ENCODE measurements at places on chromosomes 6 and 20.

- DNase-seq: no peak
These were observed 10.8 kb upstream of the EYA2 start for GRCh38 chr20:46883892-46884291.

DNA sequence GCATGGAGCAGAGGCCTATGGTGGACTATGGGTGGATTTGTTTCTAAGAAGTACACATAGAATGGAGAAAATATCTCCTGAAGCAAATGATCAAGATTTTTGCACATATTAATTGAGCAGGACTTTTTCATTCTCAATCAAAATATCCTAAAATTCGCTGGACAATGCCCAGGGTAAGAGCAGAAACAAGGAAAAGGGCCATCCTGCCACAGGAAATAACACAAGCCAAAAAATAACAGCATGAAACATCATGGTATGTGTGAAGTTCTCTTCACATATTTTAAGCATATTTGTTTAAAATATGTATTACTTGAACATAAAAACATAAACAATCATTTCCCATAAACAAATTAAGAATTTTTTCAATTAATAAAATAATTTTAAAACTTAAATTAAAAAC, 868.9 kb downstream of the EPHA7 start:
- DNase-seq: no peak

DNA sequence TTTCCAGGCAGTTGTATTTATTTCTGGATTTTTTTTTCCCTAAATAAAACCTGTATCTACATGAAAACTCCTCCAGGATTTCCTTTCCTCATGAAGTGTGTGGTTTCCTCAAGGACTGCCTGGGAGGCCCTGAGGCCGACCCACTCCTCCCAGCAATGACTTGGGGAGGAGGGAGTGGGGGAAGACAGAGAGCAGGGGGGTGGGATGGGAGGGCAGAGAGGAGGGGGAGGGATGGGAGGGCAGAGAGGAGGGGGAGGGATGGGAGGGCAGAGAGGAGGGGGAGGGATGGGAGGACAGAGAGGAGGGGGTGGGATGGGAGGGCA, 161.8 kb upstream of the AGPAT4 start:
- no peak for DNase-seq

DNA sequence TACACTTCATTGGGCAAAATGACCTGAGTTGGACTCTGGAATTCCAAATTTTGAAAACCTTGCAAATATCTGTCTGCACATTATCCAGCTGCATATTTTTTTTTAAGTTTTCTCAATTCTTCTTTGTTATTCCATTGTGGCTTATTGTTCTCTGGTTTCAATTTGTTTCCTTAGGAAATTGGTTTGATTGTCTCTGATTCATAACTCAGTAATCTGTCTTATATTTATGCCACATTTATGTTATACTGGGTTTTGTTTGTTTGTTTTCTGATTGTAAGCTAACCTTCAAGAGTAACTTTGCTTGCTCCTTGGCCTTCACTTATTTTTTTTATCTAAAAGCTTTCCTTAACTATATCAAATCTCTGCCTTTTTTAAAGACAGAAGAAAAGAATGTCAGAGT, 193.3 kb upstream of the PLCB4 start:
- no peak for DNase-seq

DNA sequence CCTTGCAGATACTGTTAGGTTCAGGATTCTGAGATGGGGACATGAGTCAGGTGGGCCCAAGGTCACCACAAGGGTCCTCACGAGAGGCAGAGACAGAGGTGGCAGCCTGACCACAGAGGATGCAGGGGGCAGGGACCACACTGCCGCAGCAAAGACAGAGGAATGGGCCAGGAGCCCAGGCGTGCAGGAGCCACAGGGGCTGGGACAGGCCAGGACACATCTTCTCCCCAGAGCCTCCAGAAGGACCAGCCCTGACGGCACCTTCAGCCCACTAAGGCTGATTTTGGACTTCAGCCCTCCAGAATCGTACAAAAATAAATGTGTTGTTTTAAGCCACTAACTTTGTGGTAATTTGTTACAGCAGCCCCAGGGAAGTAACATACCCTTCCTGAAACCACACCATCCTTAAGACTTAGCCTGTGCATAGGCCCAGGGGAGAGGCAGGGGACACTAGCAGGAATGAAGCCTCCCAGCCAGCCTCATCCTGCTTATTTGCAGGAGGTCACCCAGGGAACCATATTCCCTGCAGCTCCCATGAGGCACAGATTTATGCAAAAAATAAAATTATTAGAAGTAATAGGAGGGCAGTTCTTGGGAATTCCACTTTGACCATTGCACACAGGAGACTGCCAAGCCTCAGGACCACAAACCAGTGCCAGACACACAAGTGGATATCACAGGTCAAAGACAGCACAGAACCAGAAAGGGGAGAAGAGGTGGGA, 119.3 kb upstream of the CST7 start:
- no peak for DNase-seq

GRCh38 chr6:110039981-110040383, 61.9 kb downstream of the GPR6 start:
- DNase-seq: no peak

- DNase-seq: peak; percentile 50
These were observed 3.0 kb upstream of the FOXO3 start for GRCh38 chr6:108557494-108558371.

- DNase-seq: no peak
These were observed 52.6 kb downstream of the JAG1 start for GRCh38 chr20:10621149-10621548.

GRCh38 chr6:52020945-52021570, 66.4 kb downstream of the PKHD1 start:
- no peak for DNase-seq

DNA sequence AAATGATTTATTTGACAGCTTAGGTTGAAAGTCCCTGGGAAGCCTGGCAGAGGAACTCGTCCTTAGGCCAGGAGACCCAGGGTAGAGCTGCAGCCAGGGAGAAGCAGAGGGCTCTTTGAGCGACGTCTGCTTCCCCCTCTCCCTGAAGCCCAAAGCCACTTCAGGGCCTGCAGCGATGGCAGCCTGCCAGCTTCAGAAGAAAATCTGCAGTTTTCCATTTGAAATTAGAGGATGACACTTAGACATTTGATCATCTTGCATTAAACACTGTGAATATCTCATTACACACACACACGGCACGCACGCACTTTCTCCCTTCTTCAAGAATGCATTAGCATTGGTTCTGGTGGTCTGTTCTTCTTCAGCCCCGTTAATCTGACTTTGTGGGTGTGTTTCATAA, 96.5 kb downstream of the PLEKHG1 start:
- no peak for DNase-seq

DNA sequence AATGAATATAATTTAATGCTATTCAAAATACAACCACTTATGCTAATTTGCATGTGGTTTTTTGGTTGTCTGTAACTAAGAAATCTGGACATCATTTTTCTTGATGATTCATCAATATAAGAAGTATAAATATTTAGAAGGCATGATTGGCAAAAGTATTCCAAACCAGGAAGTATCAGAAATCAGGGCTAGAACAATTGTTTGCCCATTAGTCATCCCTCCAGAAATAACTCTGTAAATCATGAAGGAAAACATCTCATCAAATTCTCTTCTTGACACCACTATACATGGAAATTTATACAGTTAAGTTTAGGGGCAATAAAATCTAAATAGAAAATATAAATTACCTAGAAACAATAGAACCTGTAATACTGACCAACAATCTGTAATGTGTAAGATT, 554.7 kb upstream of the HS3ST5 start:
- DNase-seq: no peak

GRCh38 chr6:158784505-158784904, 34.7 kb downstream of the EZR start:
- no peak for DNase-seq

DNA sequence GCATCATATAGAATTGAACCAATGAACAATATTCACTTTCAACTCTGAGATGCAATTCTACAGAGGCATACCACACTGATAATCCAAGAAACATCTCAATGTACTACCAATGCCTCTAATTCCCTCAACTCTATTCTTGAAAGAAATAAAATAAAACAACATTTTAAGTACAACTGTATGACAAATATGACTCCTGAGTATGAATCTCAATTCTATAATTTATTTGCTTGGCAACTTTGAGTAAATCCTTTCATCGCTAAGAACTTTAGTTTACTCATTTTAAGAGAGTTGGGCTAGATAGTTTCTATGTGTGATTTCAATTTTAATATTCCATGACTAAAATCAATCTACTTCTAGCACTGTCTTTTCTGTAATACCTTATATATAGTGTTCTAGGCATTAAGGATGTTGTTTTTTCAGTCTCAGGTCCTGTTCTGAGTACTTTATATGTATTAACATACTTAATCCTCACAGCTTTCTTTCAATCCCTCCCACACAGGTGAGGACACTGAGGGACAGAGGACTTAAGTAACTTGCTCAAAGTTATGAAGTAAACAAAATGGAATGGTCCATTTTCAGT, 33.4 kb downstream of the GOPC start:
- no peak for DNase-seq

DNA sequence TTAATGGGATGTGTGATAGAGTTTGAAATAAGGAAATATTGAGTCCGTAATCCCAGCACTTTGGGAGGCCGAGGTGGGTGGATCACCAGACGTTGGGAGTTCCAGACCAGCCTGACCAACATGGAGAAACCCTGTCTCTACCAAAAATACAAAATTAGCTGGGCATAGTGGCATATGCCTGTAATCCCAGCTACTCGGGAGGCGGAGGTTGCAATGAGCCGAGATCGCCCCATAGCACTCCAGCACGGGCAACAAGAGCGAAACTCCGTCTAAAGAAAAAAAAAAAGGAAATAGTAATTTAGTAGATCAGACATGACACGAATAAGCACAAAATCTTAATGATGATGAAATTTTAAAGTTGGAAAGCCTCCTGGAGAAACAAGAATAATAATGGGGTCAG, 14.8 kb downstream of the GJA1 start:
- no peak for DNase-seq

- DNase-seq: no peak
These were observed 16.9 kb upstream of the HBS1L start for GRCh38 chr6:135071541-135071940.

DNA sequence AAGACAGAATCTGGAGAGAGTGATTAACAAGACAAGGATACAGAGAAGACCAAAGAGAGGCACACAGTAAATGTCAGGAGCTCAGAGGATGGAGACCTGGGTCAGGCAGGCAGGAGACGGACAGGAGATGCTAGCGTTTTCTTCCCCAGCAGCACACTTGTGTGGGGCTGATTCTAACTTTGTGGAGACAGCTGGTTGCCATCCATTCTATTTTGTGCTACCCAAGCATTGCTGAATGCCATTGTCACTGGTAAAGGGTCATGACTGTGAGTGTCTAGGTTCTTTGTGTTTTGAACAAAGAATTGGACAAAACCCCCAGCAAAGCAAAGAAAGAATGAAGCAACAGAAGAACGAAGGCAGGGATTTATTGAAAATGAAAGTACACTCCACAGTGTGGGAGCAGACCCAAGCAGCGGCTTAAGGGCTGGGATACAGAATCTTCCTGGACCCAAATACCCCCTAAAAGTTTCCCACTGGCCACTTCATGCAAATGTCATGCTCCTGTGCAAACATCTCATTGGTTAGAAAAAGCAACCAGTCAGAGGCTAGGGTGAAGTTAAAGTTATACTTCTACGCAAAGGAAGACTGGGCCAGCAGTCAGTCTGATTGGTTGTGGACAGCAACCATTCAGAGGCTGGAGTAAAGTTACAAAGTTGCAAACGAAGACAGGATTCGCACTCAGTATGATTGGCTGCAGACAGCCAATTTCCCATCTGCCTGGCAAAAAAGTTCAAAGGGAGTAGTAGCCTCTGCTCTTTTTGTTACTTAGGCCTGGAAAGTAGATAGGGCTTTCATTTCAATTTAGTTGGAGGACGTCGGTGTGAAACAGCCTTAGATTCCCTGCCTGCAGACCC, 17.5 kb downstream of the PTK7 start:
- no peak for DNase-seq

DNA sequence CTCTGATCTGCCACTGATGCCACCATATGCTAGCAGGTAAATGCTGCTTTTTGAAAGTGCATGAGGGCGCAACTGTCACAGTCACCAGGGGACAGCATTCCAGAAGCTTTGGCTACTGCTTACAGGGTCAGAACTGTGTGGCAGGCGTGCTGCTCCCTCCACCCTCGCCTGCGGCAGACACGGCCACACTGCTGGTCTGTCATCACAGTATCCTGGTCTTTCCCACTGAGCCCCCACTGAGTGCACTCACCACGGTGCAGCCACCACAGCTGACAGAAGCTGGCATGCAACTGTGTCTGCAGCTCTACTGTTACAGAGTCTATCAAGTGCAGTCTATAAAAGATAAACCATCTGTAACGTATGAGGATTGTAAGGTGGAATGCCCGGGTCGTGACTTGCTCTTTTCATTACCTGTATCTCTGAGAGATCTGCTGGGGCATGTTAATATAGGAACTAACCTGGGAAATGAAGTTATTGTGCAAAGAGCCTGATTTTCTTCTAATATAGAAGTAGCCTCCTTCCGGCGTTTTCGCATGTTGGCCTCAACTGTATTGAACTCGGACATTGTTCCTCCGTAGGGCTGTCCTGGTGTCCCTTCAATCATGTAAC, 24.5 kb downstream of the GCLC start:
- DNase-seq: no peak

DNA sequence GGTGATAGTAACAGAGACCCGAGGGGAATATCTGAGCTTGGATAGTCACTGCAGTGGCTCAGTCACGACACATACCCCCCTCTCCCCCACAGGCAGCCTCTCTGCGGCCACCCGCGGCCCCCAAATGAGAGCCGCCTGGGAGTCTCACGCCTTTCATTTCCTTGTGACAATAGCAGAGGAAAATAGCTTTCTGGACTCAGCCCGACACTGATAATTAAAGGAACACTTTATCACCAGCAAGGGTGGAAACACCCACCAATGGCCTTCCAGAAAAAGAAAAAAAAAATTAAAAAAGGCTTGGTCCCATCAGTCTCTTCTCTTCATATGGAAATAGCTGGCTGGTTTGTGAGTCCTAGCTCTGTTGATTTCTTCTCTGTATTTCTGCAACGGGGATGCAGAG, 35.1 kb upstream of the KCNG1 start:
- DNase-seq: no peak

DNA sequence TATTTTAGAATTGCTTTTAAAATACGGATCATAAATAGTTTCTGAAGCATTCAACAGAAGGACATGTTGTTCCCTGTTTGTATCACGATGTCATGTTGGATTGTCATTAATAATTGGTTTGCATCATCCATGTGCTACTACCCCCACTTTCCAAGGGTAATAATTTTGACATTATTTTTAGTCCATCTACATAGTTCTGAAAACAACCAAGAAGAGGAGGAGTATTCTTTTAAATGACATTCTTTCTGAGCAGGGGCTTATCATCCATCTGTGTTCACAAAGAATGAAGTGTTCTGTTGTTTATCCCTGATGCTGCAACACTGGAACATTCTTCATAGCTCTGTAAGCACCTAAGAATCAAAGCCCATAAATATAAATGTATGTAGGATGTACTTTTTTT, 151.0 kb upstream of the CITED2 start:
- no peak for DNase-seq

- no peak for DNase-seq
These were observed 4.7 kb upstream of the ENPP5 start for GRCh38 chr6:46175446-46175845.

GRCh38 chr6:110841266-110841665, 26.0 kb upstream of the CDK19 start:
- no peak for DNase-seq

Data from activated naive CD8-positive, alpha-beta T cell treated with anti-CD3 and anti-CD28 coated beads, Interleukin-2, amount 50 U/mL, for 16 hours (primary cell).